HS-5 (cell line): ENCODE measurements at places on chromosomes 2 and 18.

DNA sequence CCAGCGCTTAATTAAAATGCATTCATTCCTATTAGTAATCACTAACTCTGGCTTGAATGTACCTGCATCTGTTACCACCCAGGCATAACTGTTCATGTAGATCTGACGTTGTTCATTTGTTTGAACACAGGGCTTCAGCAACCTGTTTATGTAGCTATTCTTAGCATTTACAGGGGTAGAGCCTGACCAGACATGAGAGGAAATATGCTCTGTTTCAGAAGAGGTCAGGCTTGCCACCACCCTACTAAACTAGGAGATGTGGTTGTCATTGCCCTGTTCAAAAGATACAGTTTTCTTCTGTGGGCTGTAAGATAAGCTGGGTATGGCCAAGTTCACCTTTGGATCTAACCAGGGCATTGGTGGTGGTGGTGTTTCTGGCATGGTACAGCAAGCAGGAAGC, 8.8 kb downstream of the MGAT5 start:
- no peak for DNase-seq

- no peak for DNase-seq
Observed at GRCh38 chr2:27093430-27094352, 7.1 kb downstream of the KHK start.

DNA sequence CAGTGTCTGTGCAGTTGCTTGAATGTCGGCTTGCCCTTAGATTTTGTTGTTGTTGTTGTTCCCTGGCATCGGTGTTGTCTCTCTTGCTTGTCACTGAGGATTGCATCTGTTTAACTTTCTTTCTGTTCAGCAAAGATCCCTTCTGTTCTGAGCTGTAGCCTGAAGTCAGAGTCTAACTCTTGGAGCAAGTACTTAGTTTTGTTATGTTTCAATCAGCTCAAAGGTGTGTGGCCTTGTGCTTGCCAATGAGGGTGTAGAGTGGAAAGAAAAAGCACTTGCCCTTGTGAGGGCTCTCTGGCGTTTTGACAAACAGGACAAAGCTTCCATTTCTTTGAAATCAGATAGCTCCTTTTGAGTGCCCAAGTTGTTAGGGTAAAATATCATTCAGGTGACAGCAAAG, 757.1 kb upstream of the CDH7 start:
- DNase-seq: no peak

DNA sequence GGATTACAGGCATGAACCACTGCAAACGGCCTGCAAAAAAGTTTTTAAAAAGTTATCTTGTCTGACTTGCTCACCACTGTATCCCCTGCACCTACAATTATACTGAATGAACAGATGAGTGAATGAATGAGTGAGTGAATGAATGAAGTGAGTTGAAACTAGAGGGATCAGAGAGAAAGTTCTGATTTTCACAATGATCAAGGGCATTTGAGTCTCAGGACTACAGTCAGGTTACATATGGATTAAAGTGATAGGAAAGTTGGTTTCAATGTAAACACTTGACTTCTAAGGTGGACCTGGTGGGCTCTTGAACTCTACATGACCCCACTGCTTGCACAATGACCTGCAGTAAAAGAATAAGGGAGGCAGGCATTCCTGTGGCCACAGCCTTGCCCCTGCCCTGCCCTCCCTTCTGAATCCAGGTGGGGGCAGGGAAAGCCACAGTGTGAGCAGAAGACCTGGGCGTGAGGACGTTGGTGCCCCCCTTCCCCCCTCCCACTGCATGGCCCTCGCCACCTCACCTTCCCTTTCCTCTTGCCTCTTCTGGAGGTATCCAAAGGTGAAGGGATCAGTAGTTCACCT, 10.7 kb downstream of the C2orf80 start:
- DNase-seq: no peak

- no peak for DNase-seq
Observed at GRCh38 chr2:111633643-111634042, 250.3 kb downstream of the ANAPC1 start.

- no peak for DNase-seq
Observed at GRCh38 chr2:101696272-101697123, 1.0 kb upstream of the MAP4K4 start.

- DNase-seq: no peak
Observed at GRCh38 chr2:125318740-125319139, 1293.7 kb downstream of the CNTNAP5 start.

DNA sequence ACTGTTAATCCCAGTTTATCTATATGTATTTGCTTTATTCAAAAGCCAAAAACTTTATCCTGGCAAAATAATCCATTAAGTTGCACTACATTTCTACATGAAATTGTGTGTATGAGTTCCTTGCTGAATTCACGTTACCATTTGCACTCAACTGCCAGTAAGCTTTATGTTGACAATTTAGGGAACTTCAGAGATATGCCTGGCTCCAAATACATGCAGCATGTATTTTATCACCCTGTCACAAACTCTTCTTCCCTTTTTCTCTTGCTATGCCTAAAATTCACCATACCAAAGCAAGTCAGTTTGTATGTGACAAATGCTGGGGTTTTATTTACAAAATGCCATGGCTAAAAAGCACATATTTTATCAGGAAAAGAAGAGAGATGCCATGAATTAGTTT, 157.6 kb upstream of the CDH2 start:
- no peak for DNase-seq

DNA sequence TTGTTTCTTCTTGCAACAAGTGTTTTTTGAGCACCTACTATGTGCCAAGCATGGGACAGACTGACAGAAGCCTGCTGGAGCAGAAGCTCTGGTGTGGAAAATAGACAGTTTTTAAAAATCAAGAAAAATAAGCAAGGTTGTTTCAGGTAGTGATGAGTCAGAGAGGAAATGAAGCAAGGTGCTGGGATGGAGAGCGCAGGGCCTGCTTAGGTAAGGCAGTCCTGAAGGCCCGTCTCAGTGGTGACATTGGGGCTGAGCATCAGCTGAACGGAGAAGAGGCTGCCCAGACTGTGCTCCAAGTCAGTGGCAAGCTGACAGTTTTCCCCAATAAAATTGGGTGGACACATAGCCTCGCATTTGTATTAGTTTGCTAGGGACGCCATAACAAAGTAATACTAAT, 263.6 kb downstream of the SS18 start:
- no peak for DNase-seq

GRCh38 chr2:160257041-160257742, 57.1 kb upstream of the ITGB6 start:
- no peak for DNase-seq

- no peak for DNase-seq
Observed at GRCh38 chr2:241768251-241768711, 8.3 kb upstream of the GAL3ST2 start.

DNA sequence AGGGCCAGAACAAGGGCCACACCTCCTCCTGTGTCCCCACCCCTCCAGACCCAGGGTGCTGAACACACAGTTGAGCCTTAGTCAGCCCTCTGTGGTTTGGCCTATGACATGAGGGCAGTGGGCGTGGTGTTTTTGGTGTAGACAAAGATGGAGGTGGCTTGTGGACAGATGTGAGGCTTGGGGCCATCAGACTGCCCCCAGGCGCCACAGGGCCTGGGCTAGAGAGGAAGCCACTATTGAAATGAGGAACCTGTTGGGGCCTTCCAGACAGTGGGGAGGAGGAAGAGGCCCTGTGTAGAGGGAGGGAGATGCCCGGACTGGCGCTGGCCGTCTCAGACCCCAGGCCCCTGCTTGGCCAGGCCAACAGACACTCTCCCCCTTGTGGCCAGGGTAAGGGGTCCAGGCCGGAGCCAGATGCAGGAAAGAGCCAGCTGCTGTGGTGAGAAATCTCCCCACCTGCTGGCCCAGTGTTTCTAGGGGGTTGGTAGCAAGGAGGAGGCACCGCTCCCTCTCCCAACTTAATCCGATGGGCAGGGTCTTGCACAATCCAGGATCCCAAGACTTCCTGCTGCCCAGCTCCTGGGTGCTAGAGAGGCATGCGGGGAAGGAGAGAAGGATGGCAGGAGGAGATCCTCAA, 53.8 kb downstream of the SMAD7 start:
- DNase-seq: no peak

GRCh38 chr2:107466984-107467773, 359.5 kb upstream of the RGPD4 start:
- DNase-seq: no peak

DNA sequence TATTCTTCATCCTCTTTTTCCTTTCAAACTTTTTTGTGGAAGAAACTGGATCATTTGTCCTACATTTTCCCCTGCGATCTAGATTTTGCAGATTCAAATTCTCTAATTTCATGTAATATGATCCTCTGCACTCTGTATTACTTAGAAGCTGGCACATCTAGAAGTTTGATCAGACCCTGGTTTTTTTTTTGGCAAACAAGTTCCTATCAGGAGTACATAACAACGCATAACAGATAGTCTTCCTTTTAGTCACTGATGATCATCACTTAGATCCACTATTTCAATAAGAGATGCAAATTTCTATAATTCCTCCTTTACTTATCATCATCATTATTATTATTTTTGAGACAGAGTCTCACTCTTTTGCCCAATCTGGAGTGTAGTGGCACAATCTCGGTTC, 117.1 kb downstream of the CDH2 start:
- no peak for DNase-seq

DNA sequence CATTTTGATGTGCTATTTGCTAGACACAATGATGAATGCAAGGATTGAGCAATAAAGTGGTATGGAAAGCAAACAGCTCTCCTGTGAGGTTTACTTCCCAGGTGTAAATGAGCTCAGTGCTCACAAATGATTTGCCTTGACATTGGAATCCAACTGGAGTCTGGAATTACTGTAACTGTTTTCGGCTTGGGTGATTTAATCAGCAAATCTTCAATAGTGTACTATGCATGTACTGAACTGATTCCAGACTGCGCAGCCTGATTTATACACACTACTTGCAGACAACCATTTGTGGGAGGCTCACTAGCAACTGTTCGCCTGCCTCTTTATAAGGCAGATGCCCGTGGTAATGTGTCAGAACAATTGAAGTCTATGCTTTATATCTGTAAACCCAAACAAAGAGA, 27.9 kb upstream of the SOX11 start:
- DNase-seq: no peak

DNA sequence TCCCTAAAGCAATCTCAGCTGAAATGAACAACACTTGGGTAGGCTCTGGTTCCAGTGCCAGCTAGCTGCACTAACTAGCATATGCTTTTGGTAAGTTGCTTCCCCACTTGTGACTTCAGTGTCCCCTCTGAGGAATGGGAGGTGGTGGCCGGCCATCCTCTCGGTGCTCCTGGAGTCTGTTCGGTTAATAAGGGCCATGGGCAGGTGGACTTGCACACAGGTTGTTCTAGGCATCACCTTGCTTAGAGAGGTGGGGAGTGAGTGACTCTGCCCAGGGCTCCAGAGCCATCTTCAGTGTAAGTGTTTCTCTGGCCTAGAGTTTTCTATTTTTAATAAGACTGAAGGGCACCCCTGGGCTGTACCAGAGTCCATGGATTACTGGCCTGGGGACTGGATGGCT, 18.8 kb upstream of the TAF1B start:
- DNase-seq: no peak

GRCh38 chr2:221606424-221606823, 34.3 kb upstream of the EPHA4 start:
- no peak for DNase-seq

DNA sequence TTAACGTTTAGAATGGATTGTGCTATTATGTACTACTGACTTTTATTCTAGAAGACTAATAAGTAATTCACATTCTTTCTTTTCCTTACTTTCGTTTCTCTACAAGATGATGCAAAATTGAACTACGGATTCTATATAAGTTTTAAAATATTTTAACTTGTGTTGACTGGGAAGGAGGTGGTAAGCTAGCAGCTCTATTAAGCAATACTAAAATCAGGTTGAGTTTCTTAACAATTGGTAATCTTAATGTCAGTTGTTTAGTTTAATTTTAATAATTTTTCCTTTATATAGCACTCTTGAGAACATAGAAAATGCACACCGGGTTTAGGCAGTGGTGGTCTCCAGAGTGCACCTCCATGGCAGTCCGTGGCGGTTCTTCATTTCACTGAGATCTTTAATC, 215.2 kb downstream of the MCFD2 start:
- DNase-seq: no peak

DNA sequence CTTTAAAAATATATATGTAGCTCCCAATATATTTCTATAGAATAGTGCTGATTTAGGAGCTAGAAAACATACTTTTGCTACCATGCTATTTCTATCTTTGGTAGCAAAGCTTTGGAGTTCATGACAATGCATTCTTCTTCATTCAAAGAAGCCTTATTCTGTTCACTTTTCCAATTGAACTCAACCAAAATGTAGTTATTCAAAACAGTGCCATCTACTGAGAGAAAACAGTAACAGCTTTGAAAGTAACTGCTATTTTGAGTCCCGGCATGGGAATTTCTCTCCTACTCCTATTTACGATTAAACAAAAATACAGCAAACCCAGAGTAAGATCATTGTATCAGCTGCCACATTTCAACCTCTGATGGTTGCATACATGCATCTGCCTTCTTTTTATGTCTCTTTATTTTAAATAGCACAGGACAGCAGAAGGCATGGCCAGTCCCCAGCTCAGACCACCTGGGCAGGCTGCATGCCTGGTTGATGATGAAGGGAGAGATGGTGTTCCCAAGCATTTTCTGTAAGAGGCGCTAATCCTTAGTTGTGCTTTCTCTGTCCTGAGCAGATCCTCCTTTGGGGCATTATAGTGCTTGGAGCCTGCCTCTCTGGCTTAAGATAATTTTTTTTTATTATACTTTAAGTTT, 69.7 kb upstream of the SULT1C3 start:
- no peak for DNase-seq

GRCh38 chr2:189719571-189719970, 43.0 kb downstream of the OSGEPL1 start:
- no peak for DNase-seq

GRCh38 chr18:79738581-79739439, 58.9 kb upstream of the KCNG2 start:
- no peak for DNase-seq

- no peak for DNase-seq
Observed at GRCh38 chr18:55588111-55588869, at the start of gene TCF4. Gene TCF4, minus strand, starts transcription at chr18:55588192. Its CDS starts 1,076 bp downstream, at chr18:55587116.

DNA sequence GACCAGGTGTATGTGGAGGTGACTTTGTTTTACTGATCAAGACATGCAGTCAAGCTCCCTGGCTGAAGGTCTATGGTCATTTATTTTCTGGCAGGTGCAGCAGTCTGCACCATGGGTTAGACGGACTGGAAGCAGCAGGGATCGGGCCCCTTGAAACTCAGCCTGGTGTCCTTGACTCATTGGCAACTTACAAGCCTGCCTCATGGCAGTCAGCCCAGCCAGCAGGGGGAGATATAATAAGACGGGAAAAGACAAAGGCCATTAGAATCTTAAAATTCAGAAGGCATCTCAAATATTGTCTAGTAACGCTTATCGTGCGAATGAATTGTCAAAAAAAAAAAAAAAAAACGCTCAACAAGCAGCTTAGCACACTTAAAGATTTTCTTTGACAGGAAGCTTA, 308.2 kb downstream of the EN1 start:
- no peak for DNase-seq
